ENCODE measurements at places on chromosomes 3 and 15.

DNA sequence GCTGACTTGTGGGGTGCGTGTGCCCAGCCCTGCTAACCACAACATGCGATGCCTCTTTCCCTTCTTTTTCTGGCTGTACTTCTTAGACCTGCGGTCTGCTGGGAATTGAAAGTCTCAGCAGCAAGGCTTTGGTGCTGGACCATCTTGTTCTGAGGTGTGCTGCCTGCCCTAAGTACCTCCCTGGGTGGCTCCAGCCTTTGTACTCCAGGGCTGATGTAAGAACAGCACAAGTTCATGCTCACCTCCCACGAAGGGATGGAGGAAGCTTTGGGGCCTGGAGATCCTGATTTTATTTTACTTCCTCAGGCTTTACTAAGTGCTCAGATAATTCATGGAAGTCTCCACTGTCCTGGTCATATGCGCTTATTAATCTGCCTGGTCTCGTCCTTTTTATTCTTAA, 28.9 kb downstream of the FAM43A start:
- no peak for DNase-seq

DNA sequence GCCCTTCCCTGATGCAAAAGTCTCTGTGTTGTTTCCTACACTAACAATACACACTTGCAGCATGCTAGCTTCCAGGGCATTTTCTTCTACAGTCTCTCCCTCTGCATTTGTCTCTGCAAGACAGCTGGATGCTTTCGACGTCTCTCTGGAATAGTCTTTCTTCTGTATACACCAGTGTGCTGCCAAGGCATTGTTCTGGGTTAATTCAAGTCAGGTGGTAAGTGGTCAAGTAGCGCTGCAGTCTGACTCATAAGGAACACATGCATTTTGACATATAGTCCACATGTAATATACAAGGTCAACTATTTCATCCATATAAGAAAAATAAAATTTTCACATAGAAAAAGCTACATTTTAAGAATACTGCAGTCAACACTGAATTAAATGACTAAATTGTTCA, 92.7 kb downstream of the MYLK start:
- DNase-seq = no peak

GRCh38 chr3:79341961-79342360, 425.8 kb downstream of the ROBO1 start:
- no peak for DNase-seq

DNA sequence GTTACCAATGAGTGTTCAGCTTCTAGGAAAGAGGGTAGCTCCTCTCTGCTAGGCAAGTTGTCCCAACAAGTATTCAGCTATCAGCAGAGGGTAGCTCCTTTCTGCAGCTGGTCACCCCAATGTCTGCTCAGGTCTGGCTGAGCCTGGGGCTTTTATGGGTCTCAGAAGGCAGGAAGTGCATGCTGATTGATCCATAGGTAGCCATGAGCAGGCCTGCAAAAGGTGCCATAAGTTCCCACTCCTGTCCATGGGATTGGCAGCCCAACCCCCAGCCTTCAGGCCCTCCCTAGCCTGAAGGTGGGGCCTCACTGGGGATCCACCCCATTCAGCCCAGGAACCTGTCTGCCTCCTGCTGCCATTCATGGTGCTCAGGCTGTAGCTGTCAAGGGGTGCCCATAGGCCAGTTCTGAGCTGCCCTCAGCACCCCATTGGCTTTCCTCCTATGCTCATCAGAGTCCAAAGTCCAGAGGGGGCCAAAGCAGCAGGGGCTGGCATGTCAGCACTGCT, 34.6 kb upstream of the DNAJC13 start:
- DNase-seq = no peak

DNA sequence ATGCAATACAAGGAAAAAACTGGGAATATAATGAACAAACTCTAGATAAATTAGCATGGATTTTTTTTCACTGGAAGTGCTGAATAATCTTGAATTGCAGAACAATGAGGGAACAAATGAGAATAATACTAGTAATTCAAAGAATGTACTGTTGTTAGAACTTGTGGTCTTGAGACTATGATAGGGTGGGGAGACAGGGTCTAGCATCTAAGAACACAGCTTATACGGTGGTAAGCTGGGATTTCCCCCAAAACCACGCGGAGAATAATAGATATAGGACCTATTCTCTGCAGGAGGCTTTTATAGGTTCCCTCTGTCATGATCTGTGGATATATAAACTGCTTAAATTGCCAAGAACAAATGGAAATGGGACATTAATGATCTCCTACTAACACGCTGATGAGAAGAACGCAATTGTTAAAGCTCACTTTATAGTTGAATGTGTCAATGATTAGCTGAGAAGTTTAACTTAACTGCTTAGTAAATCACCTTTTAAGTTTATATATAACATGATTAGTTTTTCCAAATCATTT, 692.3 kb downstream of the ZPLD1 start:
- DNase-seq = no peak

- DNase-seq = no peak
Measured at GRCh38 chr15:49758856-49759255, 138.0 kb downstream of the DTWD1 start.

- no peak for DNase-seq
Measured at GRCh38 chr15:87268675-87269074, 987.9 kb downstream of the NTRK3 start.

DNA sequence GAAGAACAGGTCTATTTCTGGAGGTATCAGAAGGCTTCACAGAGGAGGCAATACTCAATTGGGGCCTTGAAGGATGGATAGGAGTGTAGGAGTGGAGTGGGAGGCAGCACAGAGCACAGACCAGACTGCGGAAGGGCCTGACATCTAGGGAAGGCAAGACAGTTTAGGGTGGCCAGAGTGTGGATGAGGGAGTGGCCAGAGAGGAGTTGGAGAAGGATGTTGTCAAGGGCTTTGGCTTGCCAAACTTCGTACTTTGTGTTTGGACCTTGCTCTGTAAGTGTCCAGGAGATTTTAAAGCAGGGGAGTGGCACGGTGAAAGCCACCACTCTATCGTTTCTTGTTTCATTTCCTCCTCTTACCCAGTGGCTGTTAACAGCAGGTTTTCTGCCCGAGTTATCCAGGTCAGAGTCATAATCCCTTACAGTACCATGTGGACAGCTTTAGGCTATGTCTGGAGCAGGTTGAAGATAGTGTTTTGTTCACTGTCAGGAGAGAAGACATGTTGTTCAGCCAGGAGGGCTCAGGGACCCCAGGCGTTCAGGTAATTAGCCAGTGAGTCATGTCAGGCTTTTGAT, 12.3 kb downstream of the SMAD3 start:
- DNase-seq = no peak

- DNase-seq = peak; percentile 22
Measured at GRCh38 chr15:90930861-90931574, 1.3 kb downstream of the HDDC3 start.

- DNase-seq = no peak
Measured at GRCh38 chr15:75827691-75828090, 15.6 kb upstream of the UBE2Q2 start.

DNA sequence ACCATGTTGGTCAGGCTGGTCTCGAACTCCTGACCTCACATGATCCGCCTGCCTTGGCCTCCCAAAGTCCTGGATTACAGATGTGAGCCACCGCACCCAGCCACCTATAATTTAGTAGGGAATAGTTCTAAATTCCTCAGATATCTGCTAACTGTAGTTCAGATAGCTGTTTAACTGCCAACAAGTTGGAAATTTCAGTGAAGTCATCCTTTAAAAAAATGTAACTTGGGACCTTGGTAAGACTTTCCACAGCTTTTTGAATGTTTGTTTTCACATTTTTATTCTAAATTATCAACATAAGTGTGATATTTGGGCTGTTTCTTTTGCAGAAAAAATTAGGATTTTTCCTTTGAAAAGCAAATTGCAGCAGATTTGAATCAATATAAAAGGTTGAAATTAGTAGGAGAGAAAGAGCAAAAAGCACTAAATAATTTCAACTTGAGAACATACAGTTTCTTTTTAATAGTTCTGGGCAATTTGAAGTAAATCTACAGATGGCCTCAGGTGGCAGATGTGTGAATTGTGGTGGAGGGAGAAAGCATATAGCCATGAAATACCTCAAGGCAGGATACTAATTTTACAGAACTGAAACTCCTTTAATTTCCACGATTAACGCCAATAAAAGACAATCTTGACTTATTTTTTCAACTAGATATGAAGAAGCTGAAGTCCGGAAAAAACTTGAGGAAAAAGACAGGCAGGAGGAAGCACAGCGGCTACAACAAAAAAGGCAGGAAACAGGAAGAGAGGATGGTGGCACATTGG, 34.3 kb downstream of the USP8 start:
- DNase-seq = no peak

DNA sequence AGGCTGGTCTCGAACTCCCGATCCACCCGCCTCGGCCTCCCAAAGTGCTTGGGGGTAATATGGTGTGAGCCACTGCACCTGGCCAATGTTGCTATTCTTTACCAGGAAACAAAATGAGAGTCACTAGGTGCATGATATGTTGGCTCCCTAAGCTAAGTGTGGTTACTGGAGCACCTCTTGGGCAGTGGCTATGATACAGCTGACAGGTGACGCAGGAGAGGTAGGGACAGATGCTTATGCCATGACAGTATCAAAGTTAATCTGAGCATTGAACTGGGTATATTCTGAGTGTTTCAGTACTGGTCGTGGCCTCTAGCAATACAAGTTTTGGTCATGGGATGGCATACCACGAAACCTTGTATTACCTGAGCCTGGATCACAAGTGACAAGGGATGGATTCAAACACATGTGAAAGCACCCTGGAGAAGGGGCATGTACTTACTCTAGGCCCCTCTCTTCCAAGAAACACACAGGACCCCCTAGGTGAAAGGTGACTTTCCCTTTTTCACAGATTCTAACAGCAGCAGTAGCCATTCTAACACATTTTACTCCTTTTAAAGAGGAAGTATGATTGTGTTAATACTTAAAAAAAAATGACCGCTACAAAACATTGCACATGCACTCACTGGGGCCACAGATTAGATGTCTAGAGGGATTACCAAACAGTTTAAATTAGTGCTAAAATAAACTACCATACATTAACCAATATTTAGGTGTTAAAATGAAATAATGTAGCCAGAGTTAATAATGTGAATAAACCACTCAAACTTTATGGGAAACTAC, 467.3 kb downstream of the SHQ1 start:
- DNase-seq = no peak

- no peak for DNase-seq
Measured at GRCh38 chr15:70479056-70479455, 284.3 kb downstream of the UACA start.

GRCh38 chr3:122957707-122958689, 69.6 kb downstream of the SEMA5B start:
- no peak for DNase-seq

GRCh38 chr15:98843844-98844243, 163.7 kb downstream of the PGPEP1L start:
- no peak for DNase-seq

- no peak for DNase-seq
Measured at GRCh38 chr3:139764069-139764905, 86.5 kb upstream of the NMNAT3 start.

DNA sequence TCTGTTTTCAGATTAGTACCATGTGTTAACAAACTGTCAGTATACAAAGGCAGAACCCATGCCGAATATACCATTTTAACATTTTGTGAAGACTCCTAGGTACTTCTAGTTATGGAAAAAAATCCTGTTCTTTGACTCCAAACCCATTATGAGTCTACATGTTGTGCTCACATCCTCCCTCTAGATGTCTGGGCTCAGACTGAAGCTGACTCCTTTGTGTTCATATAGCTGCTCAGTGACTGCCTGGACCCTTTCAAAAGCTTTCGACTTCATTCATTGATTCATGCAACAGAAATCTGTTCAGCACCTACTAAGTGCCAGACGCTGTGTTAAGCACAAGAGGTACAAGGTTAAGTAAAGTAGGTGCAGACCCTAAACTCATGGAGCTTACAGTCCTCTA, 60.5 kb downstream of the MEGF11 start:
- no peak for DNase-seq

DNA sequence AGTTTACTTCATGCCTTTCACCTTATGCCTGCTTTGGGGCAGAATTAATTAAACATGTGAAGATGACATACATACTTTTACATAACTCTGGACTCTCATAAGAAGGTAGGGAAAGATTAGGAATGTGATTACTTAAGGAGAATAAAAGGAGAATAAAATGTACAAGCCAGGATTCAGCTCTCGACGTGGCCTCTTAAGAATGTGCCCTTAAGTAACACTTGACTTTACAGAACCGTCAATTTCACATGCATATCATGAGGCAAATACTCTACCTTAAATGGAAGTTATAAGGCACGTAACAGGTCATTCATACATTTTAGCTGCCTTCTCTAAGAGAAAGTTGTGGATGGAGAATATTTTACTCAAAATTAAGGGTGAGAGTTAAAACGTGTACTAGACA, 263.7 kb upstream of the LMCD1 start:
- no peak for DNase-seq

DNA sequence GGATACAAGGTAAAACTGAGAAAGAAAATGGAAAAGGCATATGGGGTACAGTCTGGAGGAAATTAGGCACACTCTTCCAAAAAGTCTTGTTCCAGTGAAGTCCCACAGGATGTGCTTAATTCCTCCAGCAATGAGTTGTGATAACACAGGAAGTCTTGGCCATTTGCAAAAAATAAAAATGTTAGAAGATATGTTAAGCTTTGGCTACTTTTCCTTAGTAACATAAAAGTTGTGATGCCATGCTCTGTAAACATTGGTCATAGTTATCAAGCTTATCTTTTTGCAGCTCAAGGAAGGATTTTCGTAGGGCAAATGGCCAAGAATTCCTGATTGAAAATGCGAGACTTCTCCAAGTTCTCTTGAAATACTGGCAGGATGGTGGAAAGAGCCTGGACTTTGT, 26.4 kb downstream of the LNP1 start:
- DNase-seq = no peak

- peak; percentile 43 for DNase-seq
Measured at GRCh38 chr3:172520301-172520831, 2.9 kb downstream of the TNFSF10 start.
